HS-27A (cell line): ENCODE measurements at places on chromosomes 5 and 9.

DNA sequence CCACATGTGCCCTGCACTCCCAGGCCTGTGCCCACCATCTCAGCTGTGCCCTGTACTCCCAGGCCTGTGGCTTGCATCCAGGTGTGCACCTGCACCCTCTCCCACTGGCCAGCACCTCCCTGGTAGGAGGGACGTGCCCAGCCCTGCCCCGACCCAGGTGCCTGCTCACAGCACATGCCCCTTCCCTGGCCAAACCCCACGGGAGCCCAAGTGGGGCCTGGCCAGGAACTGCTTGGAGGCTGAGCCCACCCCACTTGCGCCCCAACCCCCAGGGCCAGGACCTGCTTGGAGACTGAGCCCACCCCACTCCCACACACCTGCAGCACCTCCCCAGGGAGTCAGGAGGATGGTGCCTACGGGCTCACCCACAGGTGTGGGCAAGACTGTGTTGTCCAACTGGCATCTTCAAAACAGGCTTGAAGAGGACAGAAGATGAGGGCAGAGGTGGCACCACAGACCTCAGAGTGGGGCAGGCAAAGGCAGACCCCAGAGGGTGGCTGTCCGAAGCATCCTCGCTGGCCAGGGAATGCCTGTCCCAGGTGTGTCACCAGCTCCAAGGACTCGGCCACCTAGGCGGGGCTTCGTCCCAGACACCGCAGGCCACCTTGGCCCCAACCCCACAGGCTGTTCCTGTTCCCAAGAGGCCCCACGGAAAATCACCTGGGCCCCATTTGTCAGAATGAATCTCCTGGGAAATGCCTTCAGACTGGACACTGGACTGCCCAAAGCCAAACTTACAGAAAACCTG lies 10.8 kb downstream of the ZDHHC11B start:
- DNase-seq, result no peak

DNA sequence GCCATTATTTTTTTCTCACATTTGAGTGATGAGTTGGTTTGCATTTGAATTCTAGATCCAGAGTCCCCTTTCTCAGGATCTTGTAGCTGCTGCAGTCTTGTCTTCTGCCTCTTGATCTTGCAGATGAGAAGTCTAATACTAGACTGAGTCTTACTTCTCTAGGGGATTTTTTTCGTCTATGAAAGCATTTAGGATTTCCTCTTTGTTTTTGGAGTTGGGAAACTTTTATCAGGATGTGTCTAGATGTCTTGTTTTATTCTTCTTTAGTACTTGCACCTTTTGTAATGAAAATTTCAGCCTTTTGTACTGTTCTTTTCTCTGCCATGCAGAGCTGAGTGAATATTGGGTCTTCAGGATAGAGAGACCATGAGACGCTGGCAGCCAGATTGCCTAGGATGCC lies 65.4 kb downstream of the ZNF618 start:
- DNase-seq, result no peak

- DNase-seq, result no peak
Measured at GRCh38 chr5:73763300-73764032, 137.5 kb downstream of the ARHGEF28 start.

GRCh38 chr9:136854113-136854841 lies 2.1 kb downstream of the MAMDC4 start:
- DNase-seq, result no peak

DNA sequence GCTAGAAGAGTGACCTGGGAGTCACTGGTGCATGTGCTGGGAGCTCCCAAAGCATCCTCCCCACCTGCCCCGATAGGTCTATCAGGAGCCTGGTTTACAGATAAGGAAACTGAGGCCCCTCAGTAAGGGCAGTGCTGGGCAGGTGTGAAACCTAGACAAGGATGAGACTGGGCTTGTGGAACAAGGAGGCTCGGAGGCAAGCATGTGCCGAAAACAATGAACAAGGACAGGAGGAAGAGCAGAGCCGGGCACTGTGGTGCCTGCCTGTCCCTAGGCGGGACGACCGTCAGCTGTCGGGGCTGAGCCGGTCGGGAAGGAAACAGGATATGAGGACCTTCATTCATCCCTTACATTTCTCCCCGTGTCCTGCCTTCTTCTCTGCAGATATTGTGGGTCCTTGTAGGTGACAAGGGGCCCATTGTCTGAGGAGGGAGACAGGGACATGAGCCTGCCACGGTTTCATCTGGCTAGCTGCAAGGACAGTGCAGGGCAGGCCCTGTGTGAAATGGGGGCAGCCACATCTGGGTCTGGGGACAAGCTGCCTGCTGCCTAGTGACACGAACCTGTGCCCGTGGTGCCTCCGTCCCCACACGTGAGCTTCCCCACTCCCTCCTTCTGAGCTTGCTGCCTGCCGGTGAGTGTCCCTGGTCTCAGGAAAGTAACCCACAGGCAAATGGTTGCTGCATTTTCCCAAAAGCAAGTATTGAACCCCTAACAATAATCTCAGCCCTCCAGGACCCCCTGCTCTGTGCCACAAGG lies 18.6 kb downstream of the FGD3 start:
- no peak for DNase-seq
